WTC11 (cell line): ENCODE measurements at places on chromosomes 12 and 14.

- no peak overlapping the region for H3K27ac ChIP-seq
- no peak overlapping the region for H3K4me3 ChIP-seq
- H3K27me3 ChIP-seq: no peaks in the 10 kb centered on the region
- H3K36me3 ChIP-seq: peaks cover 11% of the 10 kb centered on the region
These were observed 43.7 kb downstream of the GRIN2B start for GRCh38 chr12:13937735-13938134.

GRCh38 chr12:1339618-1340319 is 254.6 kb downstream of the FBXL14 start:
- DNase-seq: no peak
- no peak overlapping the region for H3K4me3 ChIP-seq
- peaks cover 3% of the 10 kb centered on the region; the same call in 1 of the 2 replicates for H3K36me3 ChIP-seq
- no peak overlapping the region for H3K27ac ChIP-seq

DNA sequence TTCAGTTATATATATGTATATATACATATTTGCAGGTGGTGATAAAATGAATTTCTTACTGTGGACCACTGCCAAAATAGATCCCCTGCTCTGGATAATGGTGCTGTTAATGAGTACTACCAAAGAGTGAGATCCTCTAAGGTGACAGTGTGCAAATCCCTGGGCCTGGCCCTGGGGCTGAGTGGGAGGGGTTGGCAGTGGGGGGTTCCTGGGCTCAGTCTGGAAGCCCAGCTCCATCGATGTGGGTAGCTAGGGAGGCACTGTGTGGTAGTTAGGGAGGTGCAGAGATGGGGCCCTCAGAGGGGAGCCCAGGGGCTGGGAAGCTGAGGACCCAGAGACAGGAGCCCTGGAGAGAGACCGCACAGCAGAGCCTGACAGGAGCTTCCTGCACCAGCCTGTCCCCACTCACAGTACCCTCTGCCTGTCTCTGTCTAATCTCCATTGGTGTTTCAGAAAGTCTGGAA is 9.1 kb downstream of the KRT8 start:
- no peak overlapping the region for H3K4me3 ChIP-seq

DNA sequence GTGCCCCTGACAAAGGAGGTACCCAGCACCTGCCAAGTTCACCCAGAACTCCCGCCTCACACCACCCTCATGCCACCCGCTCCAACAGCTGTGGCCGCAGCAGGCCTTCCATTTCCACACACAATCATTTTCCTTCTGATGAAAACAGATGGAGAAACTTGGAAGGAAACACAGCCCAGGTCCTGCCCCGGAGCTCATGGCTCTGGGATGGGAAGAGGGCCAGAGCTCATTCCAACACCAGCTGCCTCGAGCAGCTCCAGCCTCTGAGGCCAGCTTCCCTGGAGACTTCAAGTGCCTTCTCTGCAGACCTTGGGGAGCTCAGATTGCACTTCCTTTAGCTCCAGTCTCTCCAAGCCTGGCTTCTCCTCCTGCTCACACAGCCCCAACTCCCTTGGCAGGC is 55.1 kb upstream of the CMKLR1 start:
- H3K27ac ChIP-seq: no peak overlapping the region
- peaks cover 4% of the 10 kb centered on the region; the same call in 1 of the 2 replicates for H3K27me3 ChIP-seq
- no peaks in the 10 kb centered on the region for H3K36me3 ChIP-seq

DNA sequence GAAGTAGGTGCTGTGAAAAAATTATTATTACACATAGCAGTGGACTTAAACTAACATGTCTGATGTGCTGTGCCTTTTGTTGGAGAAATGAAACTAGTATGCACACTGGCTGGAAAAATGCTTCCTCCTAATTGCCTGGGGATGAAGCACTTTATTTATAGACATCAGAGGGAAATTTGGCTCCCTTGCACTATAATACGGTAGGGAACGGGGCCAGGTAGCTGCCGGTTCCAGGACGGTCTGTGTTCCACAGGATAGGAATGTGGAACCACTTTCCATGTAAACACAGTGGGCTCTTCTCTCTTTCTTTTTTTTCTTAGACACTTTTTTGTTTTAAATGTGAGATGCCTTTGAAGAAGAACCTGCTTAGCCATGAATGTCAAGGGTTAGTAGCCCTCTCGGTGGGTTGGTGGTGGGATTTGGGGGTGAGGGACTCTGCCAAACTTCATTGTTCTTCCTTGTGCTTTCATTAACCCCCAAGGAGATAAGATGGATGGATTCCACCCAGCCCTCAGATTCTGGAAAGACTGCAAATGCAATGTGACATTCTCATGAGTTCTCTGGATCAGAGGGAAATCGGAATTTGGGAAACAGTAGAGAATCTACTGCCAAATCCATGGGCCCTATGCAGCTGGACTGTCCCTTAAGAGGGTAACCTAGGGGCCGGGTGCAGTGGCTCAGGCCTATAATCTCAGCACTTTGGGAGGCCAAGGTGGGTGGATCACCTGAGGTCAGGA is 58.0 kb upstream of the GSC start:
- H3K4me3 ChIP-seq: no peak overlapping the region
- no peak overlapping the region for H3K27ac ChIP-seq
- peaks cover 6% of the 10 kb centered on the region for H3K27me3 ChIP-seq
- DNase-seq: no peak

DNA sequence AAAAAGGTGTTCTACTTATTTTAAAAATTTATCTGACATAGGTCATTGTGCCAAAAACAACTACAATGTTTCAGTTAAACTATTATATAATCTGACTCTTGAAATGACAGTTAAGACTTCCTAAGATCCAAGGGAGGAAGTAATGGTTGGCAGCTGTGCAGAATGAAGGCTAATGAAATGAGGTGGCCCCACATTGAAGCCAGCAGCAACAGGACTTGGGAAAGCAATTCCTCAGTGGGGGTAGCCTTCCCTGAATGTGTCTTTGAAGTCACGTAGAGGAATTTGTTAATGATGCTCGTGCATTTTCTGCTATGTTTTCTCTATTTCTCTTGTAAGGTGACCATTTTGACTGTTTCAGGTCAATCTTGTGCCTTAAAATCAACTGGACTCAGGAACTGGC is 162.4 kb upstream of the DAAM1 start:
- no peak for DNase-seq
- no peak overlapping the region for H3K27ac ChIP-seq
- H3K4me1 ChIP-seq: peaks cover 19% of the 10 kb centered on the region
- H3K4me3 ChIP-seq: no peak overlapping the region
- H3K27me3 ChIP-seq: no peaks in the 10 kb centered on the region

DNA sequence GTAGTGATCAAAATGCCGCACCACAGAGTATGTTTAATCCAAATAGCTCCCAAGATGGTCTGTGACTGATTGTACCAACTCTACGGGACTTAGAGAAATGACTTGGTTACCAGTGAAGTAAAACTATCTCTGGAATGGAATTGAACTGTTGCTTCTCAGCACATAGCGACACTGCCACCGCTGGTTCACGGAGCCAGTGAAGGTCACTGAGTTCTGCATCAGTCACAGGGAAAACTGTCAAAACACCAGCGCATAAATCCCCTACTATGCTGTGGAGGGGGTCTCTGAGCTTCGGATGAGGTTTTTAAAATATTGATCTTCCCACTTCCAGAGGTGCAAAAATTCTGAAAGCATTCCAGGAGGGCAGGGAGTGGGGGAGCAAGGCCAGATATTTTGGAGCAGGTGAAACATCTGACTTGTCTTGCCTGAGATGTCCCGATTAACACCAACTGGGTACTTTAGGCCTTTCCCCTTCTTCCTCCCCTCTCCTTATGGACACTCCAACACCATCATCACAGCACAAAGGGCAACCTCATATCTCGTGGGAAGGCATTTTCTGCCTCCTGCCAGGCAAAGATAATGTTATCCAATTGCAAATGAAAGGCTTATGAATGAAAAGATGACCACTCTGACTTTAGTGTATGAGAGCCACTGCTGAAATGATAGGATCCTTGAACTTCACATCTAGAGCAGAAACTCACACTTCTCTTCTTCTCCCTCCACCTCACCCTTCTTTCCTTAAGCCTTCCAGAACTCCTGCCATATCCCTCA is 2.0 kb upstream of the PLXNC1 start:
- no peak overlapping the region for H3K4me3 ChIP-seq
- no peaks in the 10 kb centered on the region for H3K36me3 ChIP-seq
- peaks cover 72% of the 10 kb centered on the region for H3K27me3 ChIP-seq
- H3K4me1 ChIP-seq: peaks cover 16% of the 10 kb centered on the region

DNA sequence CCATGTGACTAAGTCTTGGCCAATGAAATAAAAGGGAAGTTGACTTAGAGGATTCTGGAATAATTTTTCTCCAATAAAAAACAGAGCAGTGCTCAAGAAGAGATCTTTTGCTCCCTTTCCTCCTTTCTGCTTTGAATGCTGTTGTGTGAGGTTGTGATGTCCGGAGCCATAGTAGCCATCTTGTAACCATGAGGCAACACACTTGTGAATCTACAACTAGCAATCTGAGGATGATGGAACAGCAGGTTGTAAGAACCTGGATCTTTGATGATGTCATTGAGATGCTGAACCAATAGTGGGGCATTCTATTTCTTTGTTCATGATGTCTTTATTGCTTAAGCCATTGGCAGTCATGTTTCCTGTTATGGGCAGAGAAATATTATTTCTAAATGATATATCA is 230.0 kb upstream of the SRRM4 start:
- peaks cover 21% of the 10 kb centered on the region for H3K4me1 ChIP-seq
- H3K27me3 ChIP-seq: peaks cover 3% of the 10 kb centered on the region
- no peak for DNase-seq
- H3K4me3 ChIP-seq: no peak overlapping the region
- H3K27ac ChIP-seq: no peak overlapping the region
- no peaks in the 10 kb centered on the region for H3K36me3 ChIP-seq

DNA sequence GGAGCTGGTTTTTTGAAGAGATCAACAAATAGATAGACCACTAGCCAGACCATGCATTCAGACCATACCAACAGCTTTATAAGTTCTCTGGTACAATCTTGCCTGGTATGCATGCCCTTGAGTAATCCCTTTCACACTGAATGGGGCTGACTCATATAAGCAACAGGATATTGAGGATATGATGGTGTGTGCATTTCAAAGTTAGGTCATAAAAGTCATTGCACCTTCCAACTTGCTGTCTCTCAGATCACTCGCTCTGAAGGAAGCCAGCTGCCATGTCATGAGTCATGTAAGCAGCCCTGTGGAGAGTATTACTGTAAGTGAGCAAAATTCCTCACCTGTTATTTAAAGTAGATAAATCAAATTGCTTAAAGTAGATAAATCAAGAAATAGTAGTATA is 45.0 kb upstream of the OR6J1 start:
- peaks cover 5% of the 10 kb centered on the region; the same call in 1 of the 2 replicates for H3K36me3 ChIP-seq
- H3K27me3 ChIP-seq: peaks cover 34% of the 10 kb centered on the region
- H3K4me1 ChIP-seq: peaks cover 6% of the 10 kb centered on the region
- H3K4me3 ChIP-seq: no peak overlapping the region

GRCh38 chr12:89516633-89517032 is 8.0 kb downstream of the GALNT4 start:
- no peak for DNase-seq
- H3K4me1 ChIP-seq: peaks cover 7% of the 10 kb centered on the region
- no peak overlapping the region for H3K4me3 ChIP-seq
- no peak overlapping the region for H3K27ac ChIP-seq
- H3K27me3 ChIP-seq: no peaks in the 10 kb centered on the region
- no peaks in the 10 kb centered on the region for H3K36me3 ChIP-seq

- no peak overlapping the region for H3K27ac ChIP-seq
- H3K27me3 ChIP-seq: no peaks in the 10 kb centered on the region
- peaks cover 32% of the 10 kb centered on the region for H3K4me1 ChIP-seq
- no peak overlapping the region for H3K4me3 ChIP-seq
- no peak for DNase-seq
These were observed 120.9 kb downstream of the SINHCAF start for GRCh38 chr12:31205054-31205453.

GRCh38 chr14:101065696-101066694 is 162.5 kb upstream of the RTL1 start:
- H3K4me1 ChIP-seq: peaks cover 3% of the 10 kb centered on the region; the same call in 1 of the 2 replicates
- peak; percentile 8 for DNase-seq
- H3K27ac ChIP-seq: no peak overlapping the region
- no peak overlapping the region for H3K4me3 ChIP-seq
- no peaks in the 10 kb centered on the region; the same call in 1 of the 2 replicates for H3K27me3 ChIP-seq

DNA sequence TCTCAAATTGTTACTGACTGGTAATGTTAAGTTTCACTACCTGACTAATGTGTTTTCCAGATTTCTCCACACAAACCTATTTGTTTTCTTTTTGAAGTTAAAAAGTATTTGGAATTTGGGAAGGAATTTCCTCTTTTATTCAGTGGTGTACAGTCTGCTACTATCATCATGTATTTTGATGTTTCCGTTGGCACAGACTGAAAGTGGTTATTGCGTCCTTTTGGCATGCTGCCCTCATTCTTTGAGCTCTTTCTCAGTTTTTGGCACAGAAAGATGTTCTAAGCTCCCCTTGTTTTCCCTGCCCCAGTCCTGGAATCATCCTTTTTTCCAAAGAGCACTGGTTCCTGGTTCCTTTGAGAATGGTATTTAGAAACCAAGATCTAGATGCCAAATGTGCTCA is 31.4 kb upstream of the RTRAF start:
- no peak for DNase-seq
- H3K4me1 ChIP-seq: peaks cover 11% of the 10 kb centered on the region
- no peaks in the 10 kb centered on the region; the same call in none of the 2 replicates for H3K27me3 ChIP-seq
- H3K36me3 ChIP-seq: peaks cover 32% of the 10 kb centered on the region
- no peak overlapping the region for H3K4me3 ChIP-seq

- 0 out of 2 replicates have a peak, but pooled peaks cover 2% of the 10 kb centered on the region for H3K27me3 ChIP-seq
- peaks cover 5% of the 10 kb centered on the region for H3K36me3 ChIP-seq
- DNase-seq: no peak
- peaks cover 25% of the 10 kb centered on the region for H3K4me1 ChIP-seq
- peak overlapping the region; percentile 35; the same call in 1 of the 2 replicates for H3K27ac ChIP-seq
- H3K4me3 ChIP-seq: no peak overlapping the region
These were observed 18.0 kb downstream of the MFAP5 start for GRCh38 chr12:8644345-8645248.

DNA sequence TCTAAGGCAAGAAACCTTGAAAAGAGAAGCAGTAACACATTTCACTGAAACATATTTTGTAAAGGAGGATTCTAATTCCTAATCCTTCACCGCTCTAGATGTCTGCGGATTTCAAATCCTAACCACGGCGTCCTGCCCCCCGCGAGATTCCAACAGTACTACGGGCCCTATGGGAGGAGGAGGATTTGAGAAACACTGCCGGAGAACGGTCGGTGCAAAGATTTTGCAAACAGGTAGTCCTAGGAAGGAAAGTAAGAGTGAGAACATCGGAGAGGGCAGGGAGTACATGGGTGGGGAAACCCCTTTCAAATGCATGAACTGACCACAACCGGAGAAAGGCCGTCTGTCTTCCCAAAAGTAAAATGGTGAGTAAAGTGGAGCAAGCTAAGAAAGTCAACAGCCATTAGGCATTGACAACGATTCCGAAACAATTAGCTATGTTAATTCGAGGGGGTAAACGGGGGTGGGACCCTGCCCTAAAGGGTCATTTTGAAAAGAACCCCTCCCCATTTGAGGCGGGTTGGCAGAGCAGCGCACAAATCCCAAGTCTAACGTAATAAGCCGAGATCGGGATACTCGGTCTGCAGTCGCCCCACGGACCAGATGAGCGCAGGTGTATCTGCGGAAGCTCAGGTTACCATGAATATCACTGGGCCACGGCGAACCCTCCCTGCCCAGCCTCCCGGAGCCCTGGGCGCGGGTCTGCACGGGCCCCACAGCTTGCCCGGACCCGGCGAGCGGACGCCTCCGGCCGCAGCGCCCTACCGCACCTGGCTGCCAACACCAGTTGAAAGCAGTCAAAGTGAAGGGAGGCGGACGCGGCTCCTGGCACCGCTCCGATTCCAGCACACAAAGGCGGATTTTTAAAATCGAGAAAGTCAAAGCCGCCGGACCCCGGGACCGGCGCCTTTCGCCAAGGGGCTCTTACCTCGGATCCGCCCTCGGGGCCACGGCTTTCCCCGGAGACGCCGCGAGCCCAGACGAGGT is 662 bp downstream of the EPS8 start:
- H3K27me3 ChIP-seq: peaks cover 48% of the 10 kb centered on the region
- H3K4me1 ChIP-seq: peaks cover 15% of the 10 kb centered on the region
- H3K36me3 ChIP-seq: no peaks in the 10 kb centered on the region
